Left lung (tissue), 14 donors: ENCODE measurements at places on chromosomes 2 and 18.

- no peak for DNase-seq
These were observed 20.6 kb upstream of the ALPI start for GRCh38 chr2:232435375-232435648.

- DNase-seq, result no peak
These were observed 189.2 kb downstream of the NCKAP5 start for GRCh38 chr2:133378928-133379549.

GRCh38 chr2:80126596-80127189 is 177.9 kb downstream of the LRRTM1 start:
- DNase-seq, result no peak

GRCh38 chr2:30234180-30234971 is 3.0 kb downstream of the LBH start:
- DNase-seq, result peak; percentile 28

- DNase-seq, result no peak
These were observed 1.4 kb upstream of the IDH1 start for GRCh38 chr2:208256192-208256782.

GRCh38 chr2:129565551-129566109 is 413.8 kb upstream of the RAB6C start:
- DNase-seq, result no peak

GRCh38 chr2:10242451-10242850 is 60.3 kb upstream of the HPCAL1 start:
- DNase-seq, result no peak

- no peak for DNase-seq
These were observed 56.2 kb upstream of the AMMECR1L start for GRCh38 chr2:127942002-127942401.

DNA sequence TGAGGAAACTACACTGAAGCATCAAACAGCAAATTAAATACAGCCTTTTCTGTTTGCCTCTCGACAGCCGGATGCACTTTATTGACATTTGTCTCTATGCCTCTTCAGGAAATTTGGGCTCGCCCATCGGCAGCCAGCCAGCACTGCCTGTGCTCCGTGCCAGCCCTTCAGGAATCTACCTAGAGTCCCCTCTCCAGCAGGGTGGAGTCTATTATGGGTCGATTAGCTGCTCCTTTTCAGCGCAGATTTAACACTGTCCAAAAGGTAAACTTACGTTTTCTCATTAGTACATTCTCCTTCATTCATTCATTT is 91.5 kb downstream of the MYCN start:
- no peak for DNase-seq

GRCh38 chr2:220188031-220188430 is 560.6 kb downstream of the SLC4A3 start:
- DNase-seq, result no peak

GRCh38 chr2:551621-552020 is 125.6 kb downstream of the TMEM18 start:
- no peak for DNase-seq

DNA sequence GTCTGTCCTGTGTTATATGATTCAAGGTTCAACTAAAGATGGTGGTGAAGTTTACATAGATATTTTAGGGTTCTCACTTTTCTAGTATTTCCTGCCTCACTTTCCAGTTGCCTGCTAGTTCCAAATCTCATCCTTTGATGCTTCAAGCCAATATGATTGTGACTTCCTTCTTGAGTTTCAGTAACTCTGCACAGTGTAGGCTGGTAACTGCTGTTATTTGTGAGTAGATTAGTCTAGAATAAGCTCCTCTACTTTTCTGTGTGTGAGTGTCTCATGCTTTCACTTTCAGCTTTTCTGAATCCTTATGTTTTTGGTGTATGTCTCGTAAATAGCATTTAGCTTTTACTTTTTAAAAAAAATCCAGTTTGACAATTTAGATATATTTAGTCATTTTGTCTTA is 42.6 kb downstream of the GALNT1 start:
- DNase-seq, result no peak

DNA sequence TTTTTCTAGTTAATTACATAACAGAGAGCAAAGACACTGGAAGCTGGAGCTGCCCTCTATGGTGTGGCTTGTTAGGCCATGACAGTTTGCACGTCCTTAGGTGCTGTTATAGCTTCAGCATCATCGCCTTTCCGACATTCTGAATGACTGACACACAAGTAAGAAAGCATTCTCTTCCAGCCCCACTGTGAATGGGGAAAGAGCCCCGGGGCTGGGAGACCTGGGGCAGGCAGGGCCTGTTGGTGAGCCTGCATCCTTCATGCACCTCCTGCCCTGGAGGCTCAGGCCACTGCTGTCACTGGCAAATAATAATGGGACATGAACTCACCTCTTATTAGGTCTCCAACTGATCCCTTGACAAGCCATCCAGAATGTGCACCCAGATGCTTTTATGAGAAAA is 71.8 kb downstream of the VAPA start:
- DNase-seq, result no peak

- DNase-seq, result no peak
These were observed 552.9 kb downstream of the TDRD15 start for GRCh38 chr2:21676676-21677075.
